Transverse colon (tissue), 4 donors: ENCODE measurements at places on chromosomes 6 and 20.
A peak's percentile ranks its signal among the peaks of the same experiment; 100 is the strongest.

DNA sequence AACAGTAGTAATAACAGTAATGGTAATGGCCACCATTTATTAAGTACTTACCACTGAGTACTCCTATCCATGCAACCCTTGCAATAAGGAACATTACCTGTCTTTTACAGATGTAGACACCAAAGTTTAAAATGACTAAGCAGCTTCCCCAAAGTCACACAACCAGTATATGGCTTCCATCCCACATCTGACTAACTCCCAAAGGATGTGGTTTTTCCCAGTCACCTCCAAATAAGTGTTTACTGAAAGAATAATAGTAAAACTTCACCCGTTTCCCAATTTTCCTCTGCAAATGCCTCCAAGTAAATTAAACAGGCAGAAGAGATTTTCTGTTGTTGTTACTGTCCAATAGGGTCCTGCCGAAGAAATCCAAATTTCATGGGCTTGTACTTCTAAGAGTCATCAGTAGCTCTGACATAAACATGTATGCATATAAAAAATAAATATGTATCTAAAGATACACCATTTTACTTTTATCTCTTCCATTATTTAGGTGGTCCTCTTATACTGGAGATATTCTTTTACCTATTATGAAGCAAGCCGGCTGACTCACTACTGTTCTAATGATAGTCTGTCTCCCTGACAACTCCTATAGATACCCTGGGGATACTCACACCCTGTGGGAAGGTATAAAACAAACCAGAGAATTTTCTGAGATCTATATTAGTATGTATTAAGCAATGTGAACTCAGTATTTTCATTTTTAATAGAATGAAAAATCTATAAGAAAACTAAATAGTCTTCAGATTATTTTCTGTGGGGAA is 77.9 kb upstream of the ID4 start:
- no peak for DNase-seq

GRCh38 chr6:35219683-35220326 is 6.0 kb downstream of the SCUBE3 start:
- DNase-seq, result no peak

GRCh38 chr20:6401893-6402557 is 279.2 kb upstream of the FERMT1 start:
- no peak for DNase-seq

GRCh38 chr20:63617092-63617875 is 9.6 kb downstream of the GMEB2 start:
- no peak for DNase-seq

GRCh38 chr6:42402184-42402583 is 49.5 kb downstream of the TRERF1 start:
- DNase-seq, result no peak

DNA sequence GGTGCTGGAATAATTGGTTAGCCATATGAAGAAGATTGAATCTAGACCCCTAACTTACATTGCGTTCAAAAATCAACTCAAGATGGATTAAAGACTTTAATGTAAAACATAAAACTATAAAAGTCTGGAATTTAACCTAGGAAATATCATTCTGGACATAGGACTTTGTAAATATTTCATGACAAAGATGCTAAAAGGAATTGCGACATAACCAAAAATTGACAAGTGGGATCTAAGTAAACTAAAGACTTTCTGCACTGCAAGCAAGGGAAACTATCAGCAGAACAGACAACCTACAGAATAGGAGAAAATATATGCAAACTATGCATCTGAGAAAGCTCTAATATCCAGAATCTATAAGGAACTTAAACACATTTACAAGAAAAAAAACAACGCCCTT is 45.5 kb upstream of the SLC35F1 start:
- DNase-seq, result no peak

GRCh38 chr6:137489046-137490005 is 4.9 kb downstream of the OLIG3 start:
- DNase-seq, result no peak

DNA sequence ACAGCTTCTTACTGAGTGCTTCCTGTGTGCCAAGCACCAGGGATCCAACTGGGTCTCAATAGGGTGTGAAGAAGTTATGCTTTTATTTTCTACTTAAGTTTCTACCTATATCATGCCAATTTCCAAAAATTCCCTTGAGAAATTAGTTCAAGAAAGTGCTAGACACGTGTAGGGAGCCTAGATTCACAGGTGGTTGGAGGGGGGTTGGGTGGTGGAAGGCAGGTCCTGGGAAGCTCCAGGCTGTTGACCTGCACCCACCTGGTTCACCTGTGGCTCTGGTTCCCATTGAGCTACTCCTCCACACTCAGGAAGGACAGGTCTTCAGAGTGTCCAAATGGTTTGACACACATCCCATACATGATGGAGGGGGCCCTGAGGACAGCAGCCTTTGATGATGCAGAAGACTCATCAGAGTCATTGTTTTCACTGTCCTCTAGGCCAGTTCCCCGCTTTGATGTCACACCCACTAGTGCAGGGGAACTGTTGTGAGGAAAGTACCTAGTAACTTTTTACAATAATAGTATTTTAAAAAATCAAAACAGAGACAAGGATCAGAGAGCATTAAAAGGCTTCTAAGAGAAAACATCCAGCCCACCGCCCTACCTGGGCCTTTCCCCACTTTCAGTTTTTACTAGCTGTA is 39.8 kb upstream of the MYL9 start:
- DNase-seq, result no peak

GRCh38 chr6:31898383-31899011 is 999 bp upstream of the EHMT2 start:
- peak; percentile 41 for DNase-seq

DNA sequence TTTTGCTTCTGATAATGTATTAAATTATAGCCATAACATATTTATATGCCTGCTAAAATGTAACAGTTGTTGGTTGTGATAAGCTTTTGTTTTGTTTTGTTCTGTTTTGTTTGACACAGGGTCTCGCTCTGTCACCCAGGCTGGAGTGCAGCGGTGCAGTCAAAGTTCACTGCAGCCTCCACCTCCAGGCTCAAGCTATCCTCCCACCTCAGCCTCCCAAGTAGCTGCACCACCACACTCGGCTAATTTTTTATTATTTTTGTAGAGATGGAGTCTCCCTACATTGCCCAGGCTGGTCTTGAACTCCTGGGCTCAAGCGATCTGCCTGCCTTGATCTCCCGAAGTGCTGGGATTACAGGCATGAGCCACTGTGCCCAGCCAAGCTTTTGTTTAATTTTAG is 157.8 kb downstream of the ARID1B start:
- no peak for DNase-seq

GRCh38 chr6:31225735-31226134 is 46.2 kb downstream of the HLA-C start:
- no peak for DNase-seq

DNA sequence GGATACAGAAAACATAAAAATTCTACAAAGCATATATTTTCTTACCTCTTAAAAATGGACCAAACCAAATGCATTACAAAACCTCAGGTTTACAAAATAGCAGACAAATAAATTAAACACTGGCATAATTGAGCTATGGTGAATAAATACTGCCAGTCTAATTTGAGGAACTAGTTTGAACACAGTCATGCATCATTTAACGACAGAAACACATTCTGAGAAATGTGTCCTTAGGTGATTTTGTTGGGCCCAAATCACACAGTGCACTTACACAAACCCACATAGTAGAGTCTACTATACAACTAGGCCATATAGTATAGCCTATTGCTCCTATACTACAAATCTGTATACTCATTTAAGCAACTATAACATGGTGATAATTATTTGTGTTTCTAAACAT is 215.6 kb downstream of the FOXC1 start:
- no peak for DNase-seq

GRCh38 chr6:23325065-23325464 is 755.7 kb downstream of the HDGFL1 start:
- DNase-seq, result no peak

DNA sequence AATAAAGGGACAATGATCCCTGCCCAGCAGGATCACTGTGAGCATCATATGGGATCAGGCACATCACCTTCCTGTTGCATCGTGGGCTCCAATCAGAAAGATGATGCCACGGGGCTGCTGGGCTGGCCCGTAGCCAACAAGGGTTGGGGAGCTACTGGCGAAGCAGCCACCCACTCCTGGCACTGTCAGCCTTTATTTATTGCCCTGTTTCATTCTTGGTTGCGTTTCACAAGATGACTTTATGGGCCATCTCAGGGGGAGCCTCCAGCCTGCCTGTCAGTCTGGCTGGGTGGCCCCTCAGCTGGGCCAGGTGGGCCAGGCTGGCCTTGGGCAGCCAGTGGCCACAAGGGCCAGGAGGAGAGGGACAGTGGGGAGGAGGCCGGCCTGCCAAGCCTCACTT is 17.3 kb downstream of the VSTM2L start:
- no peak for DNase-seq

- no peak for DNase-seq
These were observed 18.6 kb downstream of the HMGCLL1 start for GRCh38 chr6:55560290-55560885.

DNA sequence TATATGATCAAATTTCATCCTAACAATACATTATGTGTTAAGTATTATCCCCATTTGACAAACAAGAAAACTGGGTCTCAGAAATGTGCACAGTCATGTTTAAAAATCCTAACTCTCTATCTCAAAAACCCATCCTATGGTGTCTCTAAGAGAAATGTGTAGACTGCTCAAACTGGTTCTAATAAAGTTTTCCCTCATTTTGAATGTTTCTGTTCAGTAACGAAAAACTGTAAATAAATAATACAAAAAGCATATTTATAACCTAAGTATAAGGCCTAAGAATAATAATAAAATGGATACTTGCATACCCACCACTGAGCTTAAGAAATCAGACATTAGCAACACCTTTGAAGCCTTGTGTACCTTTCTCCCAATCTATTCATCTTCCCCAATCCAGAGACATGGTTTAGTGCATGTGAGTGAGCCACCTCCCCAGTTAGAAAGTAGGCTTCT is 39.0 kb downstream of the TNFAIP3 start:
- DNase-seq, result no peak

- DNase-seq, result no peak
These were observed 486.1 kb downstream of the QKI start for GRCh38 chr6:163900570-163900969.

DNA sequence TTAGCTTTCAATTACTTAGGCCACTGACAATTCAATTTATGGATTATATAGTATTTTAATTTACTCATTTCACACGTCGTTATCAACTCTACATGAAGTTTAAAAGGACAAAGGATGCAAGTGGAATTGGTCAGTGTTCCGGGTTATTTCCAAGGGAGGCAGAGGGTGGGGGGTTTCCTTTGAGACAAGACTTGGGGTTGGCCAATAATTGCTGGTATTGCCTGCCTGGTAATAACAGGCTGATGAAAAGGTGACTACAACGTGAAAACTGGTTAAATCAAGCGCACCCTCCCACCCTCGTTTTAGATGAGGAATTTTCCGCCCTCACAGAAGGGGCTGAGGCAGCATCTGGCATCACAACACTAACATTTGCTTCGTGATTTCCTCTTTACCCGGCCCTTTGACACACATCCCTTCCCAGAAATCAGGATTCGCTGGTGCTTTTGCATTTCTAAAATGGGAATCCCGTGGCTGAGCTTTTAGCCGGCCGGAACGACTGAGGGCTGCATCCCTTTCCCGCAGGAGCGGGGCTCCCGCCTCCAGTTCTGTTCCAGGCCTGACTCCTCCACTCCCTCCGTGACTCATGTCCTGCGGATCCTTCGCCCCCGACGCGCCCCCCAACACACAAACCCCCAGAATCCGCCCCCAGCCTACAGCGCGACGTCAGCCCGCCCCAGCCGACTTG is 999 bp upstream of the PIM1 start:
- no peak for DNase-seq

- no peak for DNase-seq
These were observed 45.5 kb upstream of the FILIP1 start for GRCh38 chr6:75539136-75539535.

GRCh38 chr6:105452924-105453756 is 50.3 kb upstream of the PREP start:
- peak; percentile 25 for DNase-seq

DNA sequence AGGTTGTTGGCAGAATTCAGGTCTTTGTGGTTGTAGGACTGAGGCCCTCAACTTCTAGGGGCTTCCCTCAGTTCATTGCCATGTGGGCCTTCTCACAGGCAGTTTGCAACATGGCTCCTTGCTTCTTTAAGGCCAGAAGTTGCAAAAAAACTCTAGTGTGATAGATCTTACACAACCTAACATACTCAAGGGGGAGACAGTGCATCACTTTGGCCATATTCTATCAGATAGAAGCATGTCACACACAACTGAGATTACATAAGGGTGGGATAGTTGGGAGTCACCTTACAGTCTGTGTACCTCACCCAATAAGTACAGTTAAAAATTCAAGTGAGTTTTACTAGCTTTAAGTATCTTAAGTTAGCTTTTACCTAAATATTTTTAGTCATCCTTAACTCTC is 1.6 kb downstream of the SIRPD start:
- DNase-seq, result no peak

- DNase-seq, result no peak
These were observed 19.3 kb downstream of the ADA start for GRCh38 chr20:44632103-44632752.

DNA sequence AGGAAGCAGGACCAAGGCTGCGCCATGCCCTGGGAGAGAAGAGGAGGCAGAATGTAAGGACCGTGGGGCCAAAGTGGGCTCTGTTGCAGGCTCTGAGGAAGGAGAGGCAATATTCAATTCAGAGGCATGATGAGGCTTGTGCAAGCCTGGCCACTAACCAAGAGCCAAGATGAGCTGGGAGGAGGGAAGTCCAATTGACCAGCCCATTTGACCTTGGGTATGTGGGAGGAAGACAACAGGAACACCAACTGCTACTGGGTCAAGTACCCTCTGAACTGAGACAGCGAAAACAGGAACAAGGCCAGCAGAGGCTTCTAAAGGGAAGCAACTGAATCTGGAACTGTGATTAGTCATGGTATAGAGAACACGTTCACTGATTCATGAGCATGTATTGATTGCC is 779.6 kb downstream of the MAFB start:
- DNase-seq, result peak; percentile 10

GRCh38 chr6:2738373-2738979 is 12.2 kb downstream of the MYLK4 start:
- DNase-seq, result peak; percentile 25

DNA sequence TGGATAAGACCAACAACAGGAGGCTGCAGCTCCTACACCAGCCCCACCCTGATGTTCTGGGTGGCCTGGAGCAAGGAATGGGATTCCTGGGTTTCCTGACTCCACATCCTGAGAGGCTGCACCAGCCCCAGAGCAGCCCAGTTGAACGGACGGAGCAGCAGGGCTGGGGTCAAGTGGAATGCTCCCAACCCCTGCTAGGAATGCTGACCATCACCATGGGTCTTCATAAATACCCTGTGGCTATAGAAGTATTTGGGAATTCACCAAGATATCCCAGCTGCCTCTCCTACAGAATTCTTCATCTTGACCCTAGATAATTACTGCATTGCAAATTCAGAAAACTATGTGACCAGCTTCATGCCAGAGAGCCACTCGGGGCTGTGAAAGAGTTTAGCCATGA is 180.3 kb downstream of the THBS2 start:
- DNase-seq, result no peak

GRCh38 chr6:163371129-163371528 is 43.4 kb upstream of the QKI start:
- no peak for DNase-seq

DNA sequence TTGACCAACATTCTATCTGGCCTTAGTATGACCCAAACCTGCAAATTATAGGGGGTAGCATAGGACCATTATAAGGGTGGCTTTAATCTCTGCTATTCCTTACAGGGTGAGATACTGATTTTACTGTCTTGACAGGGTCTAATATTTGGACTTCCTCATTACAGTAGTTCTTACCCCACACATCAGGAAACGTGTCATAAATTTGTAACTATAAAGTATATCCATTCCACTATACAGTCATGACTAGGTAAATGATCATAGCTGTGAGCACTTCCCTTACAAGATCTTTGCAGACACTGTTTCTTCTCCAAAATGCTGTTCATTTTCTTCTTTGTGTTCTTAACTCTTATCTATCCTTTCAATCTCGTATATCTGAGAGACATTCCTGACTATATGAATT is 518.7 kb upstream of the RNF217 start:
- DNase-seq, result no peak
